ENCODE measurements at places on chromosomes 4 and X.

- DNase-seq, result no peak
Observed at GRCh38 chrX:55135171-55135570, 46.4 kb downstream of the PAGE2 start.

DNA sequence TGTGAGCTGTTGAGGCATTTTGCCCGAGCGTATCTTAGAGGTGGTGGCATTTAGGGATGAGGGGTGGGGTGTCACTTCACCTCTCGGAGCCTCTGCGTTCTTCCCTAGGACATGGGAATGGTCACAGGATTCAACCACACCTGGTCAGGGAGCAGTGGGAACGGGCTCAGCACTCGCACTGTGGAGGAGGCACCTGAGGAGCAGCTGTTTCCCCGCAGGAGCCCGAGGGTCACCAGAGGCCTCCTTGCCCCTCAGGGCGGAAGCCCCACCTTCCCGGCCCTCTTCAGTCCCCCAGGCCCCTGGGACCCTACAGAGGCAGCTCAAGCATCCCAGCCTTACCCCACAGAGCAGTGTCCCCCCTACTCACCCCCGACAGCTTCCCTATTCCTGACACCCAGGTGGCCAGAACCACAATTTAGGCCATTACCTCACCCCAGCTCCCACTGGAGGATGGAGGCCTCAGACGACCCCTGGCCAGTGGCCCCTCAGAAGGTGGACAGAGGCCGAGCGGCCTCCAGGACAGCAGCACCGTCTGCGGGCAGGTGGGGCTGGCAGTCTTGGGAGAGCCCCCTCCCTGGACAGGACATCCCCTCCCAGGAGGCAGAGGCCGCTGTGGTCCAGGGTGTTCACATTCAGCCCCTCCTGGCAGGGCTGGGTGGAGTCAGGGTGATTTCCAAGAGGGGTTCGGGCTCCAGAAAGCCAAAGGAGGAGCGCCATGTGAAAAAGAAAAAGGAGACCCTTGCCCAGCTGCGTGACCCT is 4.2 kb upstream of the HTRA3 start:
- no peak for DNase-seq

DNA sequence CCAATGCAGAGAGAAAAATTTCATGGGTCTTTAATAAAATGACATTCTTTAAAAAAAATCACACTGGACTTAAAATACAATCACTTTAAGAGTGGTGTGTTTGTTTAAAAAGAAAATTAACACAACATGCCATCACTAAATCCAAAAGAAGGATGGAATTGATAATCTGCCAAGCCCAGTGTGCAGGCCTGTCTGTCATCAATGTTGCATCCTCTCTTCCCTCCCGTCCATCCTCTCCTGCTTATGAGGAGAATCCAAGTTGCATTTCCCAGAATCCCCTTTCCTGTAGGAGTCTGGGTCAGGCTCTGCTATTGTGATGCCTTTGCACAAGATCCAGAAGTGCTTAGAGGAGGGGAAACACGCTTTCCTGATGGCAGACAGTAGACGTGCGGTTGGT is 169.4 kb downstream of the MID1 start:
- DNase-seq, result no peak

- no peak for DNase-seq
Observed at GRCh38 chrX:44012484-44013096, 39.4 kb upstream of the NDP start.

Measured in activated CD4-positive, CD25-positive, alpha-beta regulatory T cell treated with anti-CD3 and anti-CD28 coated beads, Interleukin-2, amount 50 U/mL, for 16 hours (primary cell).